ENCODE measurements at places on chromosomes 16 and 17.

- no peak for DNase-seq
Observed at GRCh38 chr16:31071861-31072260, 2.2 kb downstream of the ZNF668 start.

DNA sequence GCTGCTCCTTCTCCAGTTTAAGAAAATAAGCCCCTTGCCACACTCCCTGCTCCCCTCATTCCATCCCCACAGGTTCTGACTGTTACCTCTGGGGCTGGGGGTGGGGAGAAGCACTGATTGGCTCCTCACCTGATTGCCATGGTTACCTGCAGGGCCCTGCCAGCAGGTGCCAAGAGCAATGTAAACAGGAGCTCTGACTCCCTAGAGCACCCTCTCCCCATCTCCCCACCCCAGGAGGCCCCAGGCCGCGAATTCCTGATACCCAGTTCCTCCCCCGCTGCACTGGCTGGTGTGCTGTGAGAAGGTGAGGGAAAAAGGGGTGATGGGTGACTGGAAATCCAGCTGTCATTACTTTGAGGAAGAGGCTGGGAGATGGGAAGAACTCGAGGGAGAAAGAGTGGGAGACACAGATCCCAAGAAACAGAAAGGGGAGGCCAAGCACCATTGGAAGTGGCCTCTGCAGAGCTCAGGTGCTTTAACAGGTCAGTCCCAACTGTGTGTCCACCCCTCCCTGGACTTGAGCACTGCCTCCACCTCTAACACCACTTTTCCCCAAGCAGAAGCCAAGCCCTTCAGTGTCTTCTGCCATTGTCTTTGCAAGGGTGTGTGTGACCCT is 4.5 kb downstream of the PCGF2 start:
- DNase-seq = no peak

DNA sequence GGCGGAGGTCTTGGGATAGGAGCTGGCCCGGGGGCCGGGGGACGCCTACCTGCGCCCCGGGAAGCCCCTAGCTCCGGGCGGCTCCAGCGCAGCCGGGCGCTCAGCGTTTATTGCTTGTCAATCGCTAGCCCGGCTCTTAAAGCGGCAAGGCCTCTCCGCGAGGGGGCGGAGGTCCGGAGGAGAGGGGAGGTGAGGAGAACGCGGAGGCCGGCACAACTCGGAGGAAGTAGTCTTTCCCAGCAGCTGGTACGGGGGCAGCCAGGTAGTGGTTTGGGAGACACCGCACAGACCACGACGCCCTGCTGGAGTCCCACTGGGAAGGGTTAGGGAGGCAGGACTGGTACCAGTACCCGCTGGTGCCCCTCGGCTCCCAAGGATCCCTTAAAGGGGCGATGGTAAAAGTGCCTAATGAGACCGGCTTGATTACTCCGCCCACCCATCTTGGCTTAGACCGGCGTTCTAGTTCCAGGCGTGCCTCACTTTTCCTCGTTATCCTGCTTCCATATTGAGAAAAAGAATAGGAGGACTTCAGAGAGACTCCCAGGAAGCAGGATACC is at the start of gene MPP2:
Gene MPP2, minus strand, starts transcription at position 112 of the 557 bp plus-strand sequence. CDS start 3,076 bp downstream, outside the sequence.
- no peak for DNase-seq

DNA sequence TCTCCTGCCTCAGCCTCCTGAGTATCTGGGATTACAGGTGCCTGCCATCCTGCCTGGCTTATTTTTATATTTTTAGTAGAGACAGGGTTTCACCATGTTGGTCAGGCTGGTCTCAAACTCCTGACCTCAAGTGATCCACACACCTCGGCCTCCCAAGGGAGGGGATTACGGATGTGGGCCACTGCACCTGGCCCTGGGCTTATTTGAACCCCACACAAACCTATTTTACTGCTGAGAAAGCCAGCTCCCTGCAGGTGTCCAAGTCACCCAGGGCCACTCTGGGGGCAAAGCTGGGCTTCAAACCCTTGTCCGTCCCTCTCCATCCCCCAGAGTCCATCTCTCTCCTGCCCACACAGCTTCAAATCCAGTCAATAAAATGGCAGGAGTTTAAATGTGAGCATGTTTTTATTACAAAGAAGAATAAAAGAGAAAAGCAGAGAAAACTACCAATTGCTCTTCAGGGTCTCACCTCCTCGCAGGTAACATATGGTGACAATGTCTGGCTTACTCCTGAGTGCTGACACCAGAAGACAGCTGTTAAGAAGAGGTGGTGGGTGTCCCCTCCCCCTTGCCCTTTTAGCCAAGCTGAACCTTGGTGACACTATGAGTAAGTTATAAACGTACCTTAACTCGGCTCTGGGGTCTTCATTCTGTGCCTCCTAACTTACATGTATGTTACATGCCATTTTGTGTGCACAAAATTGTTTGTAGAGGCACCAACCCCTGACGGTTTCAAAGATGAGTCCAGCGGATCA is 45.4 kb downstream of the LAT start:
- DNase-seq = no peak

DNA sequence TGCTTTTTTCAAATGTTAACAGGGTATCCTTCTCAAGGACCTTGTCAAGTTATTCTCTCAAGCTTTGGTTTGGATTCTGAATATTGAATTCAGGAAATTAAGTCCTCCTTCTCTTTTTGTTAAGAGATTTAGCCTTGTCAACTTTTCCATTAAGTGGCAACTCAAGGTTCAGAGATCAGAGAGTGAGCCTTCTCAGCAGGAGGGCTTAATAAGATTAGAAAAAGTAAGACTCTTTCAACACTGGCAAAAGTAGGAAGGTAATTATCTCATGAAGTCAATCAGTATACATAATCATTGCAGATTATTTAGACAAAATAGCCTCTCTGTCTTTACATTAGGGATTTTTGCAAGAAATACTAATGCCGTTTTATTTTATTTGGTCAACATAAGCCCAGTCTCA is 330.7 kb downstream of the KIF2B start:
- no peak for DNase-seq

DNA sequence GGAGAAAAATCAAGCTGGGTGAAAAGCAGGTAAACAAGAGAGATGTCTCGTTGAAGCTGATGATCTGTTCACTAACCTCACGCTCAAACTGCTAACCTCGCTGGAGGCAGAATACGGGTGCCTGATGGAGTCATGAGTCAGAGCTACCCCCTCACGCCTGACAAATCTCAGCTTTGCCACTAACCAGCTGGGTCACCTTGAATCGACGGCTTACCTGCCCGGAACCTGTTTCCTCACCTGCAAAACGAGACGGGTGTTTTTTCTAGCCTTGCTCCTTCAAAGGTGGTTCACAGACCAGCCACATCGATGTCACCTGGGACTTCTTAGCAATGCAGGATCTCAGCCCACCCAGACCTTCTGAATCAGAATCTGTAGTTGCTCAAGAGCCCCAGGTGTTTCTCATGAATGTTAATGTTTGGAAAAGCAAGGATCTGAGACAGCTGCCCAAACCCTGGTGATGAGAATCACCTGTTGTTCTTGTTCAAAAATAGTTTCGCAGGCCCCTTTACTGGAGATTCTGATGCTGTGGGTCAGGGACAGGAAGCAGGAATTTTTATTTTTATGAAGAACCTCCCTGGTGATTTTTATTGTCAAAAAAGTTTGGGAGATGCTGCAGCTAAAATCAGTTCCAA is 56.9 kb downstream of the MARCHF10 start:
- no peak for DNase-seq

DNA sequence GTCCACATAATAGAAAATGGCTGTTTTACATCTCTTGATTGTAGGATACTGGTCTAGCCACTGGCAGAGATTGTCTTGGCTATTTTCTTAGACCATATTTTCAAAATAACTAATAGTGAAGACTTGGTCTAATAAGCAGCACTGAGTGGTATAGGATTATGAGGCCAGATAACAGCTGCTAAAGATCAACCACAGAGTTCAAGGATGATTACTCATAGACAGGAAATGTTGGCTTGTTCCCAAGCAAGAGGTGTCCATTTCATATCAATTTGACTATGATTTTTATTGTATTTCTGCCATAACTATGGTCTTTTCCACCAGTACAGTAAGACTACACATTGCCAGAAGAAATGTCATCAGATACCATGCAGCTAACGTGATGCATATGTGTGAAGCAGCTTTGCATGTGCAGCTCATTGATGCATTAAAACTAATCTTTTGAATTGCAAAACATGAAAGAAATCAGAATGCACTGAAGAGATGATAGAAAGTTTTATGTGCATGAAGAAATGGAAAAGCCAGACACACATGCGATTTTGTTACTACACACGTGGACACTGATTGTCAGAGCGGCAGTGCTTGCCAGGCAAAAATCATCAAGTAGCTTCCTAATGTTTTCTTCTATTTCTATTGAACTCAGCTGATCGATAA is 693.3 kb downstream of the CDH11 start:
- no peak for DNase-seq

- DNase-seq = no peak
Observed at GRCh38 chr17:66988069-66988798, 23.7 kb downstream of the CACNG4 start.

- DNase-seq = no peak
Observed at GRCh38 chr16:88575251-88575650, 5.0 kb downstream of the ZC3H18 start.

- DNase-seq = no peak
Observed at GRCh38 chr17:53628011-53628410, 194.7 kb upstream of the KIF2B start.

DNA sequence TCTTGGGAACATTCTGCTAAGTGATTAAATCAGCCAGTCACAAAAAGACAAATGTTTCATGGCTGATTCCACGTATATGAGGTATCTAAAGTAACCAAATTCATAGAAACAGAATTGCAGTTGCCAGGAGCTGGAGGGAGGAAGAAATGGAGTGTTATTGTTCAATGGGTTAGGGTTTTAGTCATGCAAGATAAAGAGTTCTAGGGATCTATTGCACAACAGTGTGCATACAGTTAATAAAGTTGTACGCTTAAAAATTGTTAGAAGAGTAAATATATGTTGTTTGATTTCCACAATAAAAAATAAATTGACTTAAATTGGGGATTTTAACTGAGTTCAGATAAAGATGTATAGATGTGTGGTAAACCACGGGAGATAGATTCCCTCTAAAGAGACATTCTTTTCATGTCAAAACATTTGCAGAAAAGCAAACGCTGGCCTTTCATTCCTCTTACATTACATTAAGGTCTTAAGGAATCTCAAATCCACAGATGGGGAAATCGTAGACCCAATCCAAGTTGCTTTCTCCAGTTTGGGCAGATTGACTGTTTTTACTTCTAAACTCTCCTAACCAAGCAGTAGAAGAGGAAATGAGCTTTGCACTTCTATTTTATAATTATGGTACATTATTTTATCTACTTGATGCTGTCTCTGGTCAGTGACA is 4.6 kb downstream of the PRDM7 start:
- no peak for DNase-seq

GRCh38 chr17:42767512-42767911 is 5.7 kb upstream of the VPS25 start:
- DNase-seq = no peak

DNA sequence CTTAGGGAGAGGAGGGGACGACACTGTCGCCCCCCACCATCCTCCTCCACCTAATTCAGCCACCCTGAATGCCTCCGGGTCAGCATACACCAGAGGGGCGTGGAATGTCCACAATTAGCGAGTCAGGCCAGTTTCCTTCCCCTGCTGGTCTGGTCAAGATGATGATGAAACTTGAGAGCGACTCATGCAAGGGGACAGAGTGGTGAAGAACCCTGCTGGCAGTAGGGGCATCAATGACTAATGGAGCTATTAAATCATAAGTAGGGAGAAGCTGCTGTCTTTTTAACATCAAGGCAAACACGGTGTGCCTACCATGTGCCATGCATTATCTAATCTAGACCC is 7.2 kb downstream of the SPACA3 start:
- DNase-seq = no peak

GRCh38 chr16:30778549-30779244 is 8.3 kb downstream of the ZNF629 start:
- no peak for DNase-seq

DNA sequence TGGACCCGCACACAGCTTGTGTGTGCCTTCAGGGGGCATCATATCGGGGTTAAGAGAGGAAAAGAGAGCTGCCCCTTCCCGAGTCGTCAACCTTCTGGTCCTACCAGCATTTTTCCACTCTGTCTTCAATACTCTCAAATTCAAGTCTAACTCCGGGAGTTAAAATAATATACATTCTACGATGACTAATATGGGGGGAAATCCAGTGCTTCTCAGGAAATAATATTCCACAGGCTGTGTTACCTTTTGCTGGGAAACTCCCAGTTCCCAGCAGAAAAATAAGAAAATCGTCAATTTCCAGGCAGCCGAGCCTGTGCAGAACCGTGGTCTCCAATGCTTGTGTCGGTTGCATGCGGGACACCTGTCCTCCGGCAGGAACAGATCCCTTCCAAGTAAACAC is 105.0 kb upstream of the FOXF1 start:
- DNase-seq = no peak

DNA sequence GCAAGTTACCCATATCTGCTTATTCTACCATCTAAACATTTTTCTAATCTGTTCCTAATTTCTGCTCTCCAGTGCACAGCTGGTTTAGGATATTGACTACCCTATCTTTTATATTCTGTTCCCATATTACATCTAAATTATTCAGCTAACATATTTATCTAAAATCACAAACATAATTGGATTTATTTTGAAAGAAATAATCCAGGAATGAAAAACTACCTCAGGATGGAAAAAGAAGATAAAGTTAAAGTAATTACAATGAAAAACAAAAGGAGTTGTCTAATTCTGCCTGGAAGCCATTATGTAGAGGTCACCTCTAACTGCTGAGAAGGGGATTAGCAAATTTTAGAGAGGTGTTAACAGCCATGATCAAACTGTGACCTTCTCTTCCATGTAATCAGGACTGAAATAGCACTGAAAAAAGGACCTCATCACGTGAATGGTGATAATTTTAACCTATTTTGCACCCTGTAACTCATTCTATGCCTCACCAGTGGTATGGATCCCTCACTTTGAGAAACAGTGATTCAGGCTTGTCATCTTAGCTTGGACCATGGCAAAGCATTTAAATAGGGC is 653.3 kb downstream of the CDH11 start:
- DNase-seq = no peak

GRCh38 chr17:43952351-43952723 is 1.4 kb downstream of the PYY start:
- no peak for DNase-seq

DNA sequence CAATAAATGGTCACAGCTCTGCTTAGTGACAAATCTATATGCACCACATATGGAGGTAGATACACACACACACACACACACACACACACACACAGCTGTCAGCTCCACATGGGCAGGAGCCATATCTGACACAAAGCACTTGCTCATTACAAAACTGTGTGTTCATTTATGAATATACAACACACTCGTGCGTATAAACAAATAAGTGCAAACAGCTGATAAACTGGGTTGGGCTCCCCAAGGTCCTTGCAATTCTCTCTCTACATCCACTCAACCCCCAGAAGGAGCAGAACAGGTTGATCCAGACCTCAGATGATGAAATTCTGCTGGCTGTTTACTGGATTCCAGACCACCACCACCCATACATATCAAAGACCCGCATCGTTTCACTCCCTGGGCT is 140.7 kb downstream of the XYLT1 start:
- DNase-seq = no peak
